ENCODE measurements at places on chromosomes 5 and 9.
A peak's percentile ranks its signal among the peaks of the same experiment; 100 is the strongest.

DNA sequence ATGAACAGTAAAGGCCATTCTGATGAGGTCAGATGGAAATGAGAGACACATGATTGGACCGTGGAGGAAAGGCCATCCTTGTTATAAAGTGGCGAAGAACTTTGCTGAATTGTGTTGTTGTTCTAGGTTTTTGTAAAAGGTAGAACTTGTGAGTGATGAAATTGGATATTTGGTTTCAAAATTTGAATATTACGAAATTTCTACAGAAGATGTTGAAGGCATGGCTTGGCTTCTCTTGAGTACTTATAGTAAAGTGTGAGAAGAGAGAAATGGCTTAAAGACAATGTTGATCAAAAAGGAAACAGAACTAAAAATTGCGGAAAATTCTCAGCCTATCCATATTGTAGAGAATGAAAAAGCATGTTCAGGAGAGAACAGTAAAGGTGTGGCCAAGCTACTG lies 166.6 kb upstream of the S1PR3 start:
- DNase-seq = no peak

DNA sequence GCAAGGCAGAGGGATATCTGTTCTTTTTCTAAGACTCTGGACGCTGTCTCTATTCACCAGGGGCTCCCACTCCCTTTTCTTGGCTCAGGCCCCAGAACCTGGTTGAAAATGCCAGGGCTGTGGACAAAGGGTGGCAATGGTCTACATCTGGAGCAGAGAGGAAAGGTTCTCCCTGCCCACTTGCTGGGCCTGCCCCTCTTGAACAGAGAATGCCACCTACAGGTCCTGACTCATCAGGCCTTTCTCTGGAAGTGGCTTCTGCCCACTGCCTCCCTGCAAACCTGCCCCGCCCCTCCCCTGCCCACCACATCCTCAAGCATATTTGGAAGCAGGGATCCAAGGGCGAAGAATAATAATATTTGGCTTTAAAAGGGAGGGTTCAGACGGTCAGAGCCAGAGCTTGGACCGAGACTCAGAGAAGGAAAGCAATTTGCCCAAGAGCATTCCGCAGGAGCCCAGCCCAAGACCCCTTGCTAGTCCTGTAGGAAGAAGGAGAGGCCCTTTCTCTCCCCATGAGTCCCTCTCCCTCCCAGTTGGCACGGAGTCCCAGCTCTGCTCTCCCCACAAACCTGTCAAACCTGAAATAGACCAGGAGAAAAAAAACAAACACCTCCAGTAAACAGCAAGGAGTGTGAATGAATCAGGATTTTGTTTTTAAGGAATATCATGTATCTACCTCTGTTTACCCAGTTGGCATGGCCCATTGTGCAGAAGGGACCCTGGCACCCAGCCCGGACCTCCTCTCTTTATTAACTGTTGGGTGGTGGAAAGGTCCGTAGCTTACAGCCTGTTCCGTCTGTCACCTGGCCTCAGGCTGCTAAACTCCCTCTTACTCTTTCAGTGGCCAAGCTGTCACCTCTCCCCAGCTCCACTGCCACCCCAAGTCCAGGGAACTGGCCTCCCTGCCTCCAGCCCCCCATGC lies 37.7 kb upstream of the STXBP1 start:
- no peak for DNase-seq

- no peak for DNase-seq
These were observed 108.3 kb downstream of the DENND1A start for GRCh38 chr9:123821619-123822018.

DNA sequence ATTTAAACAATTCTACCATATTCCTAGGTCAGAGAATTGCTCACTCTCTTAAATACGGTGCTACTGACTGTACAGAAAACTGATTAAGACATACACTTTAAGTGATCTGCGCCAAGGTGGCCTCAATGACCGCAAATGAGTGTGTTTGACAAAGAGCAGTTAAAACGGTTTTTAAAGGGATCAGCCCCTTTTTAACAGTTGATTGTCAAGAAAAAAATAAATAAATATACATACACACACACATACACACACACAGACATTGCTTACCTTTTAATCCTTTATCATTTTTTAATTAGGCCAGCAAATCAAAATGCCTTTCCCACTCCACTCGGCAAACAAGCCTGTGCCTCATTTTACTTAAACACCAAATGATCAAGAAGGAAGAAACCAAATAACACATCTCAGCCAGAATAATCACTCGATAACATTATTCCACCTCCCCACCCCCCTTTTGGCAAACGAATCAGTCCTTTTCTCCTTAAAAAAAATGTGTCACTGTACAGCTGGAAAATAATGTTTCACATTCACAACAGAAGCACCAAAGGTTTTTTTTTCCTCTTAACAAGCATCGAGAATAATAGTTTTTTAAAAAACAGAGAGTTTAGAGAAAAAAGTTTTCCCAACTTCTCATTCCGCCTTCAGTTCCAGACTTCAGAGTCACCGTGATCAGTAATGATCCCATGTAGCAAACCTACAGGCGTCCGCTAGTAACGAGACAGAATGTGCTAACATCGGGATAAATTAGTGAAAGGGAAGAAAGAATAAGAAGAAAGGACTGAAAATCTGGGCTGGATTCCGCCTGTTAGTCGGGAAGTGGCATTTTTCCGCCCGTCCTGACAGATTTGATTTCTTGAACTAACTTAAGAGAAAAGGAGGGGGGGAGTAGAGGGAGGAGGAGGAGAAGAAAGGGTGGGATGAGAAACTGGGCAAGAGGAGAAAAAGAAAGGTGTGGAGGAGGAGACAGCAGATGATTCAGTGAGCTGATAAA lies at the start of gene ZNF608:
Gene ZNF608 (minus strand): TSS at position 712 of the 988 bp plus-strand sequence. CDS start 1,650 bp downstream, outside the sequence.
- DNase-seq = peak; percentile 77

- DNase-seq = no peak
These were observed 84.0 kb upstream of the SLC25A48 start for GRCh38 chr5:135750506-135750905.

DNA sequence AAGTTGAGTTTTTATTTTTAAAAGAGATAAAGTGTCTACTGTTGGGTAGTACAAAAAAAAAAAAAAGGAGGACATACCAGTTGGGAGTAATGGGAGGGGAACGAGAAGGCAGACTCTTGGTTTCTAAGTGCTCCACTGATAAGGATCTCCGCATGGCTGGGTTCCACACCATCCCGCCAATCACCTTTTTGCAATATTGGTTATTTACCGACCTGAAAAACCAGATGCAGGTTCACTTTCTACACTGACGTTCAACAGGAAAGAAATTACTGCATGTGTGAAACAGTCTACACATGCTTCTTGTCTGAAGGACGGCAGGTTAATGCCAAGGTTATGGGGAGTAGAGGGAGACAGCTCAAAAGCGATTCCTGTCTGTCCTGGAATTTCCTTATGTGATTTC lies 75.5 kb downstream of the PTPN3 start:
- no peak for DNase-seq

- DNase-seq = peak; percentile 84
These were observed 596 bp upstream of the CDC37L1 start for GRCh38 chr9:4678679-4679267.

GRCh38 chr9:36664806-36665205 lies 92.1 kb downstream of the MELK start:
- no peak for DNase-seq

GRCh38 chr9:72681283-72681630 lies 159.8 kb downstream of the TMC1 start:
- no peak for DNase-seq

- no peak for DNase-seq
These were observed 71.3 kb upstream of the VCAN start for GRCh38 chr5:83400241-83400640.

DNA sequence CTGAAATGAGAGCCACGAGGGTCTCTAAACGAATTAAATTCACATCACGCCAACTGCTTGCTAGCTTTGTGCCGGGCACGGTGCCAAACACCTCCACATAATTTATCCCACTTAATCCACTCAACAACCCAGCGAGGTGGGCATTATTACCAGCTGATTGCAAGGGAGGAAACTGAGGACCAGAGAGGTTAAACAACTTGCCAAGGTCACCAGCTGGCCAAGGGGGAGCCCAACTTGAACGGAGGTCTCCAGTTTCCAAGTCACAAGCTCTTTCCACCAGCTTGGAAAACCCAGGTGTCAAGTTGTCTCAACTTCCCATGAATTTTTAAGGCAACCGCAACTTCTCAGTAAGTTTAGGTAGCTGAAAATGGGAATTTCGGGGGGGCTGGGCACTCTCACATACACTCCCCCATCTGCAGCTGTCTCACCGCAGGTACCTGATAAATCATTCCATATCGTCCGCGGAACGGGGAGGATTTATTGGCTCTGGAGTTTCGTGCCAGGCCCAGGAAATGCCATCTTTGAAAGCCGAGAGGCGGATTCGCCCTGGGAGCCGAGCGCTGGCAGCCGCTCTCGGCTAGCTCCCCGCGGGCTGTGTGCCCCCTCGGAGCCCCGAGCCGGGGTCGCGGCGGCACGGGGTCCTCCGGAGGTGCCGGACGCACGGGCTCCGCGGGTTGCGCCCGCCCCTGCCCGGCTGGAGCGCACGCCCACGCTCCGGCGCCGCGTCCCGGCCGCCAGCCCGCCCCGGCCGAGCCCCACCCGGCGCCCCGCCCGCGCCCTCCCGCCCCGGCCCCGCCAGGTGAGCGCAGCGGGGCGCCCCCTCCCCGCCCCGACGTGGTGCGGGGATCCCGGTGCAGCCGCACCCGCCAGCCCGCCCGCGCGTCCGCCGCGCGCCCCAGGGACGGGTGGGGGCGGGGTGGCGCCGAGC lies 617 bp downstream of the PTPN3 start:
- DNase-seq = no peak

GRCh38 chr9:116327701-116328405 lies 174.3 kb downstream of the PAPPA start:
- DNase-seq = no peak

DNA sequence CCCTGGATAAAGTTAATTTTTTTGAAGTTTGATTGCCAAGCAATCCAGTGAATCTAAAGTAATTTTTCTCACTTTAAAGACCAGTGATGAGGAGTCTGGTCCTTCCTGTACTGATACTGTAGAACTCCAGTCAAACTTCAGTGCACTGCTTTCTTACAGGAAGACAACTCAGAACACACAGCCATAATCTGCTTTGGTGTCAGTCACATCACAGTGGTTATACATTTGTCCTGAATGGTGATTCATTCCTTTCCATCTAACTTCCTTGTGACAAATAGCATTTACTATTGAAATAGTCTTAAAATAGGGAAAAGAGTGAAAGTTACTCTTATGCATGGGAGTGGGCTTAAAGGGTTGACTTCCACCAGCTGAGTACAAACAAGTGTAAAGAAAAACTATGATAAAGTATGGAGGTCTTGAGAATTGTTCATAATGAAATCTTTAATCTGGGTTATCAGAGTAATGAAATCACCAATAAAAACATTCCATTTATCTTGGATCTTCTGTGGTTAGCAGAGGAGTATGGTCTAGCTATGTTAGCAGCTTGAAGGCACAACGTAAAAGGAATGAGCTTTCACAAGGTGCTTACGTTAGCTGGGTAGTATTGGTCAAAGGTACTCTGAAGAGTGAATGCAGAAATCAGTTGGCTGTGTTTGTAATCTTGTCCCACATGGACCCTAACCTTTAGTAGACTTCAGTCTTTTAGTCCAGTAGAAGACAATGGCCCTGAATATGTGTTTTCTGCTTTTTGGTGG lies 41.5 kb downstream of the DCP2 start:
- no peak for DNase-seq

DNA sequence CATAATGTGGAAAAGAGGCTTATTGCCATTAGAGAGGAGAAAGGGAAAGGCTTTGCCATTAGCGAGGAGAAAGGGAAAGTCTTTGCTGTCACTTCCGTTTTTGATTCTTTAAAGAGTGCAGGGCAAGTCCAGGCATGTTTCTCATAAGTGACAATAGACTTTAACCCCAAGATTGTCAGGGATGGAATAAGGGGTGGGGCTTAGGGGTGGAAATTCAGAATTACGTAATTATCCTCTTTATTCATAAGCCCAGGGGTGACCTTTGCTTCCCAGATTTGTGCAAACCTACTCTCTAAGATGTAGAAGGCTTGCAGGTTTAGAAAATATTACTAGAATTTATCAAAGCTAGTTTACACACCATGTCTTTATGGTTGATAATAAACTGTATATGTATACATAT lies 2.3 kb upstream of the PLK2 start:
- DNase-seq = no peak

- no peak for DNase-seq
These were observed 215.7 kb downstream of the ATPSCKMT start for GRCh38 chr5:10034001-10034400.

GRCh38 chr9:15156241-15156640 lies 150.8 kb downstream of the TTC39B start:
- DNase-seq = no peak

GRCh38 chr5:112584781-112585180 lies 152.9 kb upstream of the APC start:
- DNase-seq = no peak

GRCh38 chr5:45694255-45694814 lies 1.8 kb downstream of the HCN1 start:
- DNase-seq = peak; percentile 25

DNA sequence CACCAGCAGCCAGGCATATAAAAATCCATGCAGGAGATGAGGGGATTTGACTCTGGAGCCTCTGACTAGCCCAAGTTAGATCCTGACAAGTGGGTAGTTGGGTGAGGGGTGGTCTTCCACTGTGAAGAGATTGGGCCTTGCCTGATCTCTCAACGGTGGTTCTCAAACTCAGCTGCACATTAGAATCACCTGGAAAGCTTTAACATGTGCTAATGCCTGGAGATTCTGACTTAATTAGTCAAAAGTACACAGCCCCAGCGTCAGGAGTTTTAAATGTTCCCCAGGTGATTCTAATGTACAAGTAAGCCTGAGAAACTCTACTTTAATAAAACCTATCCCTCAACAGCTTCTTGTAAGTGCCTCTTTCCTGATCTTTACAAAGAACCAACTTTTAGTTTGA lies 57.5 kb downstream of the GCNT4 start:
- no peak for DNase-seq

DNA sequence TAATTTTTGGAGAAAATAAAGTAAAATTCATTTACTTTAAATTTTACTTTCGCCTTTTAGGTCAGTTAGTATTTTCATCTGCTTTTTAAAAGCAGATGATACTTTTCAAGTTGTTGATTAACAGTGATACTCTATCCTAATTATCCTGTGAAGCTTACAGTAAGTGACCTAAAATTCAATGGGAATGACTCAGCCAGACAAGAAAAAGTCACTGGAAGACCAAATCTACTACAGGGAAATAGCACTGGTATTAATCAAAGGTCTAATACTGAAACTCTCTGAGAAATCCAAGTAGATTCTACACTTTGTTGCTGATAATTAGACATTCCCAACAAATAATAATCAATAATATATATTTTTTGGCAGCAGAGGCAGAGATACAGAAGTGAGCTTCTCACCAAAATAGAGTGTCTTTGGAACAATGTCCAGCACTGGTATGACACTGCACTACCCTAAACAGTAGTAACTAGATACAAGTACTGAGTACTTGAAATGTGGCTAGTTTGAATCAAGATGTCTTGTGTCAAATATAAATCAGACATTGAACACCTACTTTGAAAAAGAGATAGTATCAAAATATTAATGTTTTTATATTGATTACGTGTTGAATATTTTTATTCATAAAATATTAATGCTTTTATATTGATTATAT lies 22.8 kb upstream of the ELL2 start:
- DNase-seq = no peak

GRCh38 chr5:44046619-44047364 lies 342.4 kb downstream of the FGF10 start:
- no peak for DNase-seq

GRCh38 chr5:77798456-77798855 lies 22.3 kb upstream of the TBCA start:
- no peak for DNase-seq

GRCh38 chr9:100027543-100027942 lies 71.3 kb downstream of the ERP44 start:
- DNase-seq = no peak

Measured in retina (tissue), 1 donor.